ENCODE measurements at places on chromosomes 4 and X.

DNA sequence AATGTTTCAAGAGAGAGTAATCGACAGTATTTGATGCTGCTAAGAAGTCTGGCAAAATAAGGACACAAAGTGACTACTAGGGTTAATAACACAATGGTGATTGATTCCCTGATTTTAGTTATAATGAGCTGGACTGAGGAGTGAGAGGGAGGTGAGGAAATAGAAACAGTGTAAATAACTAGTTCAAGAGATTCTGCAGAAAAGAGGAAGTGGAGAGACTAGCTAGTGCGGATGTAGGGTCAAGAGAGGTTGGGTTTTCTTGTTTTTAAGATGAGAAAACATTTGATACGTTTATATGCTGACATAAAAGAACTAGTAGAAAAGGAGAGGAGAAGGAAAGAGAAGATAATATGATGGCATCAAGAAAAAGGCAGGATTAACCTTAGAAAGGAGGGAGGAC is 12.2 kb upstream of the TRPC5 start:
- DNase-seq = no peak

DNA sequence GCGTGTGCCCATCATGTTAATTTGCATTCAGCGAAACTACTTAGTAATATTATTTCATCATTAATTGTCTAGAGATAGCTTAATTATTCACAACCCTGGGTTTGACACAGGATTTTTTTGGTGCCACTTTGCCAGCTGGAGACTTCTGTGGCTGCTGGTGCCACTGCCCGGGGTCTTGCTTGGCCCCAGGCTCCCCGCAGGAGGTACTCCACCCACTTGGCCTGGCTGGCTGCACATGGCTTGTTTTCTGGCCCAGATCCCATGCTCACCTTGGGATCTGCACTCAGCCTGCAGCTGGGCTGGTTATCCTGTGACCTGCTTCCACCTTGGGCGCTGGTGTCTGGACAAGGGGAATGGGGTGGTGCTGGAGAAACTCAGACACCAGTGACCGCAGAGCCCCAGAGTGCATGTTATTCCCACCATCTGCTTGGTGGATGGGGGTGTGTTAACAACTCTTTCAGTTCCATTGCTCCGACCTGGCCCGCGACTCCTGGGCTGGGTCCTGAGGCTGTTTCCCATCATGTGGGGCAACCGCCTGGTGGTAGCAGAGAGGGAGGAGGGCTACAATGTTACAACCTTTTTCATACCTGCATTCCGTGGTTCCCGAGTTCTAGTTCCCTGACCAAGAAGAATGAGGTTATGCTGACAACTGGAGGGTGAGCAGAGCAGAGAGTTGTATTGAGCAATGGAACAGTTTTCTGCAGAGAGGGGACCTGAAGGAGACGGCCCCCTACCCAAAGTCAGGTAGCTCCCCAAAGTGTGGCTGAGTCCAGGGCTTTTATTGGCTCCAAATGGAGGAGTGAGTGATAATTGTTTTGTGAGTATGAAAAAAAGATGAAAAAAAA is 1950.0 kb upstream of the IGFBP7 start:
- DNase-seq = no peak

- peak; percentile 79 for DNase-seq
Measured at GRCh38 chr4:53592686-53593501, 1.6 kb upstream of the LNX1 start.

DNA sequence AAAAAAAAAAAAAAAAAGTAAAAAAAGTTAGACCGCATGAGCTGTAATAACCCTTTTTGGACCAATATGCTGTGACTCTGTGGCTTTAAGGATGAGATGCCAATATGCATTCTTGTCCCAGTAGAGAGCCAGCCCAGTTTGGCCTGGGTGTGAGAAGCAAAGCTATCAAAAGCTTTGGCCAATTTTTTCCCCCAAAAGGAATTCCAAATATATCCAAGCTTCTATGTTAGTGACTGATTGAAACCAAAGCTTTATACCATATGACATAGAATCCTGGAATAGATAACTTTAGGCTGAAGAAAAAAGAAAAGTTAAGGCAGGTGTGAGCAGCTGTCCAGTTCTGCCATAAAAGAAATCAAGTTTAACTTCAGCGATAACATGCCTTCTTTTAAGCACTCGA is 30.5 kb upstream of the RBPJ start:
- no peak for DNase-seq

- no peak for DNase-seq
Measured at GRCh38 chr4:112895811-112896608, 153.4 kb upstream of the ANK2 start.
